ENCODE measurements at places on chromosomes 3 and 15.

GRCh38 chr15:40038275-40038637 is 725 bp downstream of the SRP14 start:
- DNase-seq, result peak; percentile 27

DNA sequence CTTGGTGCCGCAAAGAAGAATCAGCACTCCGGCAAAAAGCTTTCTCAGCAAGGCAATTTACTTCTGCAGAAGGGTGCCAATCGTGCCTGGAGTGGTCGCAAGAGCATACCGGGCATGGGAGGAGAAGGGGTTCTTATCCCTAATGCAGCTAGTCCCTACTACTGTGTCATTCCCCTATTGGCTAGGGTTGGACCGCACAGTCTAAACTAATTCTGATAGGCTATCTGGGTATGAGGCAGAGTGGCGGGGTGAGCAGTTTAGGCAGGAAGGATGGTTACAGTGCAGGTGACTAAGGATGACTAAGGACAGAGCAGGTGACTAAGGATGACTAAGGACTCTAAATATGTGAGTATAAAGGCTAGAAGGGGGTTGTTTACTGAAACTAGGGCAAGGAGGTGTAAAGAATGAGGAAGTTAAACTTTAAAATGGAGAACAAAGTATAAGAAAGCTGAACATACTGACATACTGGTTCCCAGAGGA is 52.9 kb downstream of the PGBD4 start:
- peak; percentile 79 for DNase-seq

DNA sequence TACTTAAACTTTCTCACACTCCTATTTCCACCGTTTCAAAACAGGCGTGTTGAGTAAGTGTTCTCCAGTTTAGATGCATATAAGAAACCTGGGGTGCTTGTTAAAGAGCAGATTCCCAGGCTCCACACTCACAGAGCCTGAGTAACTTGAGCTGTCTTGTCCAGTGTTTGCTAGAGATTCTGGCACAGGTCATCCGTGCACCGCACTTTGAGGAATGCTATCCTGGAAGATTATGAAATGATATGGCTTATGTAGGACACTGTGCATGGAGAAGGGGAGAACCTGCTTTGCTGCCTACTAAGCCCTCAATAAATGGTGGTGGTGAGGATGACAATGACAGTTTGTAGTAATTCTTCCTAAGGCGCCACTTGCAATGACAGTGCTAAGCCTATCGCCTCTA is 273.7 kb downstream of the PDZRN3 start:
- DNase-seq, result no peak

- DNase-seq, result peak; percentile 23
These were observed 38.1 kb upstream of the IGDCC4 start for GRCh38 chr15:65460741-65461347.

DNA sequence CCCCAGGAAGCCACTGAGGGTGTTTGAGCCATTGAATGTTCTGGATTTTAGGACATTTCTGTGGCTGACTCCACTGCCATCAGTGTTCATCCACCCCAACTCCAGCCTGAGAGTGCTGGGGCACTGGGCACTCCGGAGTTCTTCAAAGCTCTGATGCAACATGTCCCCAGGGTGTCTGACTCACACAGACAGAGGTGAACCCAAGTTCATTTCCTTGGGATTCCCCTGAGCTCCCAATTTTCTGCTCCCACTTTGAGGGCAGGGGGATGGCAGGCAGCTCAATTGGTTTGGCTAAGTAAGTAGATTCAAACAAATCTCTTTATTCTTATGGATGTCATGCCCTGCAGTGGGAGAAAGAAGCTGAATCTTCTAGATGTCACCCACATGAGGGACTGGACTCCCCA is 2.2 kb downstream of the STRA6 start:
- peak; percentile 87 for DNase-seq

DNA sequence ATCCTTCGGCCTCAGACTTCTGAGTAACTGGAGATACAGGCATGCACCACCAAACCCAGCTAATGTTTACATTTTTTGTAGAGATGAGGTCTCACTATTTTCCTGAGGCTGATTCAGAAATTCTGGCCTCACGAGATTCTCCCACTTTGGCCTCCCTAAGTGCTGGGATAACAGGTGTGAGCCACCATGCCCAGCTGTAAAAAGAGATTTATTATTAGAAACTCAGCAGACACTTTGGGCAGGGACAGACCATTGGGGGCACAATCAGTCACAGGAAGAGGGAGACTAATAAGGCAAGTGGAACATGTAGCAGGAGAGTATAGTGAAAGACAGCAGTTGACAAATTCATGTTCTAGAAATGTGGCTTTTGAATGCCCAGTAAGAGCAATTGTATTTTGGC is 249.2 kb downstream of the CBLB start:
- DNase-seq, result no peak

- no peak for DNase-seq
These were observed 244.5 kb downstream of the CACNA2D3 start for GRCh38 chr3:54366839-54367238.

DNA sequence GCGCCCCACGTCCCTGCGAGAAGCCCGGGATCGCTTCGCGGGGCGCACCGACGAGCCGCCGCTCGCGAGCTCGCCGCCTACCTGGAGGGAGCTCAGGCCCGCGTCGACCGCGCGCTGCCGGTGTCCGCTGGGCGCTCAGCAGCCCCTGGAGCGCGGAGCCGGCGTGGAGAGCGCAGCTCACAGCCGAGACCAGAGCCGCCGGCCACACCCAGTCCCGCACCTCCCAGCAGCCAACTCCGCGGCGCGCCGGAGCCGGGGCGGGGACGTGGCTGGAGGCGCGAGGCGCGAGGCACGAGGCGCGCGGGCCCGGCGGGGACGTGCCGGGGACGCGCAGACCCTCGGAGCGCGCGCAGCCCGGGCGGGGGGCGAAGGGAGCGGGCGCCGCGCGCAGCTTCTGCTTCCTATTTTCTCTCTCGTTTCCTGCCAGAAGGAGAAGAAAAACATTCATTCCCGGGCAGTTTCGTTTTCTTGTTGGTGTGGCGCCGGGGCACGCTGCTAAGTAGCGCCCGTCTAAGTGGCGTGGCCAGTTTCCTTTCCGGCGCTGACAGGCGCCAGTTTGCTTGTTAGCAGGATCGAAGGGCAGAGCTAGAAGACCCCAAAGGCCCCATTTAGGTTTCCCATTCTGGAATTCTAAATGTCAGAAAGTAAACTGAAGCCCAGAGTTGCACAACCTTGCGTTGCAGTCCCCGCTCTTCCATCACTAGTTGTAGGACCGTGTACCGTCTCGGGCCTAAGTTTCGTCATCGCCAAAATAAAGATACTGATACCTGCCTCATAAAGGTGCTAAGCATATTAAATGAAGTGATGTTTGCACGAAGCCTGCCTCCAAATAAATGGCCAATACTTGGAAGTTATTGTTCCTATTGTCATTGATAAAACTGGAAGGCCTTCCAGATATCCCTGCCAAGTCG is at the start of gene GNB4:
GNB4 (minus strand) TSS at position 206 of the 911 bp plus-strand sequence. CDS start 25,270 bp downstream, outside the sequence.
- DNase-seq, result peak; percentile 78

DNA sequence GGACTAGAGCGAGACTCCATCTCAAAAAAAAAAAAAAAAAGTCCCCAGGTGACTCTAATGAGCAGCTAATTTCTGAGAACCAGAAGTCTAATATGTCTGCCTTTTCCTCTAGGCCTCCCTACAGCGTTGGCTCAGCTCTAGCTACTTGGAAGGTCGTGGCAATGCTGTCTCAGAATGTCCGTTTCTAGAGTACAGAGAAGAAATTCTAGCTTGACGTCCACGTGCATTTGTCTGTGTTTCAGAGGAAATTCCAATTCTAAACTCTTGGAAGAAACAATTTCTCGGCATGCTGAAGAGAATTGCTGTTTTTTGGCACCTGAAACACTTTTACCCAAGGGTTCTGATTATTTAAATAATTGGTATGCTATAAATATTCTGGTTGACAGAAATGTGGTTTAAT is 78.8 kb downstream of the SOX2 start:
- no peak for DNase-seq

DNA sequence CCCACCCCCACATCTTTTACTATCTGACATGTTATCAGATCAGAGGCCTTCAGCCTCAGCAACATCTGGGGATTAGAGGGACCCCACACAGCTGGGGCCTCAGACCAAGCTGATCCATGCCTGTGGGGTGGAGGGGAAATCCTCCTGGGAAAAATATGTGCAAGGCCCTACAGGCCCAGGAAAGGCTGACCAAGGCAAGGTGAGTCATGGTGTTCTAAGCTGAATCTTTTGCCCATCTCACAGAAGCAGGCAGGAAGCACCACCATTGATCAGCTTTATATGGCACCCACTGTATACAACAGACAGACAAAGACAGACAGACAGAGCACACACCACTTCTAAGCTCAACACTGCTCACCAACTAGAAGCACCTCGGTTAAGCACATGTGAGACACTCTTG is 12.4 kb upstream of the PARP6 start:
- DNase-seq, result peak; percentile 64
